ENCODE measurements at places on chromosomes 12 and 14.

GRCh38 chr12:52197371-52198231, 5.8 kb upstream of the KRT80 start:
- no peak for DNase-seq

DNA sequence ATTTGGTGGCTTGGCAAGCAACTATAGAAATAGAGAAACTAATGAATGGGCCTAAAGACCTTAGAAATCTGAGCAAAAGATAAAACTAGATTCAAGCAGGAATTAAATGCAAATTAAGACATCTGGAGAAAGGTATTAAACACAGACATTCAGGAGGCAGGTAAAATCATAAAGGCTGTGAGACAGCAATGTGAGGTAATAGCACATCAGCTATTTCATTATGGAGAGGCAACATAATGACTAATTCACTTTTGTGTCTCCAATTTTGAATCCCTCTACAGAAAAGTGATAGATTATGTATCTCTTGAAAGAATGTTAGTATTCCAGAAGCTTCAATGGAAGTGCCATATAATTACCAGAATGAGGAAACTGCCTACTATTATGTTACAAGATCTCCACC, 175.9 kb upstream of the LRIG3 start:
- no peak for DNase-seq

DNA sequence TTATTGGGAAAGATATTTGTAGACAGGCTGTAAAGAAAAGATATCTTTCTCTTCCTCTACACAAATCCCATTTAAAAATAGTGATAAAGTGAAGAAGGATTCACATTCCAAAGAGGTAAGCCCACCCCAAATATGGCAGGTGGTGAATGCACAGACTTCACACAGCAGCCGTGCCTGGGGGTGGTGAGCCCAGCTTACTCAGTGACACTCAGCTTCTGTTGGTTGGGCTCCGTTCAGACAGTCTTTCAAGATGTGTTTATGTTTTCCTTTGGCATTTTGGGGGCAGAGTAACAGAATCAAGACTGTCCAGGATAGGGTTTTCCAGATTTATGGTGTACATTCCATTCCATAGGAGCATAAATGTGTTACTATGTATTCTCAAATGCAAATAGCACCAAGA, 4.1 kb upstream of the COL2A1 start:
- DNase-seq = no peak

DNA sequence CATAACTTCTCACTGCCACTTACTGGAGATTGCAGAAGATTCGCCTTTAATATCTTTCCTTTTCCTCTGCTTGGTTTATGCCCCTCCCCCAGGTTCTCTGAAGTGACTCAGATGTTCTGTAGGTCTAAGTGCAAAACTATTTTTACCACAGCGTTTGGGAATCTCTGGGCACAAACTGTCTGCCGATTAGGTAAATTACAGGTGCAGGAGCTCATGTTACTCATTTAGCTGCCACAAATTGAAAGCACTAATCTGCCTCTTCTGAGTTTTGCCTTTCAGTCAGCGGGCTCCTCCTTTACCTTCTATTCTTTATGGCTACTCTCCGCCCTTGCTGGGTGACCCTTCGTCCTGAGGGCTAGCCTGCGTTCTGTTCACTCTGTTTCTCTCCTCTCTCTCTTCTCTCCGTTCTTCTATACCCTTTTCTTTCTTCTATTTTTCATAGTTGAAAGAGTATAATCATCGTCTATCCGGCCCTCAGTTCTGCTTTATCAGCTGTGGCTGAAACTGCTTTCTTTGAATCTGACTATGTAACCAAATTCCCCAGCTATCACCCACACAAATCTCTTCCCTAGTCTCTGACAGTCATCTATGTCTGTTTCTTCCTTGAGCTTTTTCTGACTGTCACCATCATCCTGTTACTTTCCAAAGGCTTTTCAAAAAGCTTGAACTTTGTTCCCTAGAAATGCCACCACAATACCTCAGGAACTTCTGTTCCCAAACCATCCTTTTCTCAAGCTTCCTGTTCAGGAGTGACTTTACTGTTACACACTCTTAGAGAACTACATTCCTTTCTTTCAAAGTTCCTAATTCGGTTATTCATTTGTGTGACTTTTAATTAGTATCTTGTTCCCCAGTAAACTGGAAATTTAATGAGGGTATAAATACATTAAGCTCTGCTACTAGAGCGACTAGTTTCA, 4.3 kb upstream of the MYF6 start:
- DNase-seq = no peak

DNA sequence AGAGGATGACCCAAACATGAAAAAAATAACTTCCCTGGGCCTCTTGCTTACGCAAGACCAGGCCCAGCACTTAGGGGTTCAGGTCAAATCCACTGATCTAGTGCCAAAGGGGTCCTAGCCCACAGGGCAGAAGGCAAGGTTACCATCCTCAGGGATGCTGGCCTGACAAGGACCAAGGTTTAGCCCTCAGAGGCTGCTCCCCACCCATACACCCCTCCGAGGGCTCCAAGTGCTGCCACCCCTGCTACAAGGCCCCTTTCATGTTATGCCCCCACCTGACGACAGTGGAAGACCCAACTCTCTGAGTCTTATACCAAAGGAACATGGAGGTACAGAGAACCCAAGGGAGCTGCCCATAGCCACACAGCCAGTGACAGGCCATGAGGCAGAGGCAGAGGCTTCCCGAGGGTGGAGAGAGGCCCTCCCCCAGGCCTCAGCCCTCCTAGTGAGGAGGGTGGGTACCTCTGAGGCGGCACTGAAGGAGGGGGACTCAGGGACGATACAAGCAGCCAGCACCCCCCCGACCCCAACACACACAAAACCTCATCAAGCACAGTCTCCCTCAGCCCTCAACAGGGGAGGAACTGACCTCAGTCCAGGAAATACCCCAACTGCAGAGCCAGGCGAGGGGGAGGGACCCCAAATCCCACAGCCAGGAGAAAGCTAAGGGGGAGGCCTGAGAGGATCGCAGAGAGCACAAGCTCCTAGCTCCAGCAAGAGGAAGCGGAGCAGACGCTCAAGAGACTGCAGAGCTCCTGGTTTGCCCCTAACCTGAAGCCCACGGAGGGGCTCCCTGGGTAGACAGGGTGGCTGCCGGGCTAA, 37.0 kb downstream of the ANAPC7 start:
- no peak for DNase-seq

- no peak for DNase-seq
Measured at GRCh38 chr12:70040141-70040540, 203.1 kb upstream of the CNOT2 start.
